Parietal lobe (tissue), 2 donors: ENCODE measurements at places on chromosomes 13 and 19. TPM values are rescaled to one million over a fixed set of nuclear protein-coding genes. Genes with fewer than 3 reads are reported as not detected.

Gene TPTE2
- not detected for total RNA-seq

Gene LGALS4
- not detected for total RNA-seq

Gene TRPC4
- total RNA-seq, result 30.0 TPM

Gene POGLUT2
- 9.4 TPM for total RNA-seq

Gene SYMPK
- 33.5 TPM for total RNA-seq
